GM03348 (cell line): ENCODE measurements at places on chromosomes 3 and 15.

DNA sequence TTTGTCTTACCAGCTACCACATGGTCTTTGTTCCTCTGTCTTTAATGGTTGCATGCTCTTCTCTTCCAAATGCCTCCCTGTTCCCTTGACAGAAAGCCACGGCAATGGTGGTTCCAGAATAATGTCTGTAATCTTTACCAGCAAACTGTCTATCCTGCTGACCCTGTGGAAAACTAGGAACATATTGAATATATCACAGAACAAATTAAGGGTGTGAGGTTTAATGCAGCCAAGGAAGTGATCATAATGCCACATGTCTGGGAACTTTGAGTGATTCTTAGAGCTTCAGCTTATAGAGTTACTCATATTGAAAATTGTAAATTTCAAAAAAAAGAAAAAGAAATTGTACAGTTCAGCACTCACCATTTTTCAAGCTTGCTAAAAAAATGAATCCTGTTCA is 282.9 kb upstream of the RARB start:
- DNase-seq = no peak

DNA sequence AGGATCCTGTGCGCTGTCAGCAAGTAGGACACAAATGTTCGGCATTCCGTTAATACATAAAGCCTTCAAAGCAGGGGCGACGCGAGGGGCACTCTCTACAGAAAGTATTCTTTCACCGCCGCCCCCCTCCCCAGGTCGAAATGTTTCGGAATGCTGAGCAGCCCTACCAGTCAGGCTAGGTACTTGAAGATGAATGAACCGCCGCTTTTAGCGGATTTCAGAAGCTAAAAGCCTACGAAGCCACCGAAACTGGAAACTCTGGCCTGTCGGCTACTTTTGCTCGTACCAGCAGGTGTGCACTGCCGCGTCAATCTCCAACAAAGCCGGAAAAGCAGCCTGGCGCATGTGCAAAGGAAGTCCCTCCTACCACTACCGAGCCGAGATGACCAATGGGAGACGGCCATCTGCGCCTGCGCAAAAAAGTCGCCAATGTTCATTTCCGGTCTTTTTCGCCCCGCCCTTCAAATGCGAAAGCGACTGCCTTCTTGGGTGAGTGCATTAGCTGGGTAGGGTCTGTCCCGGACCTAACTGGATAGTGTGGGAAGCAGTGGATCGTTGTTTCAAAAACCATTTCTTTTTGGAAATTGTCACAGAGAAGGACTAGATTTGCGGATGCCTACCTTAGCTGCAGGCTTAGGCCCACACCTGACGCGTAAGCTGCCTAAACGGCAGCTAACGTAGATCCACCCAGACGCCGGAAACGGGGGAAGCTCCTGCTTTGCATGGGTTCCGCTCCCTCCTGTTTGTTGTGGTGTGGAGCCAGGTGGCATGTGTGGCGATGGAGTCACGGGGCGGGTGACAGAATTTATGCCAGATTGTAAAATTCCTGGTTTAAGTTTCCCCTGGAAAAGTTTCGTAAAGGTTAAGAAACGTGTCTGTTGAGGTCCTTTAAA is at the start of gene WDR5B:
Gene WDR5B, minus strand, starts transcription at position 301 of the 893 bp plus-strand sequence. CDS start 534 bp downstream, outside the sequence.
- peak; percentile 100 for DNase-seq

- no peak for DNase-seq
Measured at GRCh38 chr3:152319256-152319655, 50.5 kb downstream of the MBNL1 start.

GRCh38 chr3:57981483-57982087 is 26.6 kb upstream of the FLNB start:
- no peak for DNase-seq
